ENCODE measurements at places on chromosomes 5 and 9.

DNA sequence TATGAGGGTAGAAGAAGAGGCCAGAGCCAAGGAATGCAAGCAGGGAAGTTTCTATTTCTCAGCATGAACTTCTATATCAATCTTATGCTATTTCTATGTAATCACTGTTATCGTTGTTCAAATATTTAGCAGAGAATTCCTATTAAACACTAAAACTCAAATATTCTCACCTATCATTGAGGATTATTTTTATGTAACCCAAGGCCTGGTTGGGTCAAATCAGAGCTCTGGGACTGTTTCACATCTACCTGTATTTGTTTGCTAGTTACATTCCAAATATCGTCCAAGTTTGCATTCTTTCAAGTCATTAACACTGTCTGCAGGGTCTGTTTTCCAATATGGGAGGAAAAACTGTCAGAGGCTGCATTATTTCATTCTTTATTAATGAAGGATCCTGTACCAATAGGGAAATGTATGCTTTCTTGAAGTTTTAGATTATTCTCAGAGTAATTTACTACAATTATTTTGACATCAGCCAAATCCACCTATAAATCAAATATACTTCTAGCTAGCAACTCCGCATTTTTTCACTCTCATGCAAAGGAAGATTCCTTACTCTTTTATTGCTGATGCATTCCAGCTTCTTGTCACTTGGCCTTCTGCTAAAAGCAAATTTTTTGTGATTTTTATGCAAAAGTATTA lies 52.2 kb downstream of the LURAP1L start:
- no peak for DNase-seq

- DNase-seq = no peak
Measured at GRCh38 chr9:117021906-117022305, 334.8 kb downstream of the TRIM32 start.

DNA sequence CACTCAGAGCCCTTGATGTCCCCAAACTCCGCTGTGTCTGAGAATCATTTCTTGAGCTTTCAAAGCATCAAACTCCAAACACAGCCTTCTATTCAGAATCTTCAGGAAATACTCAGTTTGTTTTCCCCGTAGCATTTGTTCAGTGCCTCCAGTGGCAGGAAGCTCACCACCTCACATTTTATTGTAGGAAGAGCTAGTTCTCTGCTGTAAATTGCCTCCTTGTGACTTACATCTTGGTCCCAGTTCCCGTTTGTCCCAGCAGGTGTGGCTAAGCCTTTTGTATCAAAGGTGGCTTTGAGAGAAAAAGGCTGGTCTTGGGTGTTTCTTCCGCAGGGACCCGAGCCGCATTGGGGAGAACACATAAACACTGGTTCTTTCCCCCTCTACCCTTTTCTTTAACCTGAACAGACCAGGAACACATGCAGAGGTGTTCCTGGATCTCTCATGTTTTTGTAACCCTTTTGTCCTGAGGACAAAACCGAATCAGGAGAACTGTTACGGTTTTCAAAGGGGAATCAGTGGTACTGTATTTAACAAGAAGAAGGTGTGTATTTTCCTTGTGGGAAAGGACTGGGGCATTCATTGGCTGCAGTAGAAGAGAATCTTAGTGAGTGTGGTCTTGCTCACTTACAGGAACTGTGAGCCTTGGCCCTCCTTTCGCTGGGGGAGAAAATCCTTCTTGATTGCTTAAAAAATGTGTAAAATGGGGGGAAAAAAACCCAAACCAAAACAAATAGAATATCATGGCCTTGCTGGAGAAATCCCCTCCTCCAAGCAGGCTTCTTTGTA lies 1.9 kb downstream of the OSMR start:
- no peak for DNase-seq

GRCh38 chr9:8533681-8534080 lies 734.1 kb upstream of the DMAC1 start:
- no peak for DNase-seq

- DNase-seq = no peak
Measured at GRCh38 chr5:136666970-136667620, 301.8 kb upstream of the TRPC7 start.

DNA sequence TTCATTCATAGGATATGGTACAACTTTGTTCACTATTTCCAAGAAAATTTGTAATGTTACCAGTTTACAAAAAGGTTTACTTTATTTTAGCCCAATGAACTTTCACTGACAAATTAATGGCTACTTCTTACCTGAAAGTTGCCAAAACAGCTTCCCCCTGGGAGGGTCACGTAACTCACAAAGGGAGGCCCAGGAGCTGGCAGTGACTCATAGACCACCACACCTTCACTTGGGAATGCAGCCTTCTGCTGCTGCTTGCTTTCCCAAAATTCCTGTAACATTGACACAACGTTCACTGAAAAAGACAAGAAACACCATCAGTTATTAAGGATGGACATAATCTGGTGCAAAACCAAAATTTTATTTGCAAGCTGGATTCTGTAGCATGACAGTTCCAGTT lies 18.1 kb downstream of the LIX1 start:
- no peak for DNase-seq

DNA sequence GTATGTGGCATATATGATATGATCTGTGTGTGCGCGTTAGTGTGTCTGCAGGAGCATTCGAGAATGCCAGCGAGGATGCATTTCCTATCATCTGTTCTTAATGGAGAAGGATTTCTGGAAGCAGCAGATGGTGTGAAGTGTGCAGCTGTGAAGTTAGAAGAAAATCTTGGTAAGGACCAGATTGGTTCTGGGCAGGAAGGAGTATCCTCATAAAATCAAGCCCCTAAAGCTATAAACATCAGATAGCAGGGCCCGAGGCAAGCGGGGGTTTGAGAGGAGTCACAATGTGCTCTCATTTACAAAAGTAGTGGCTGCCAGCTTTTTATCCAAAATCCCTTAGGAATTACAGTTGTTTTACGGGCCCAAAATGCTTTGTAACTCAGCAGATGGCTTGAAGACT lies 40.0 kb downstream of the DAPK1 start:
- no peak for DNase-seq

GRCh38 chr9:99335280-99335679 lies 113.2 kb downstream of the SEC61B start:
- DNase-seq = no peak

DNA sequence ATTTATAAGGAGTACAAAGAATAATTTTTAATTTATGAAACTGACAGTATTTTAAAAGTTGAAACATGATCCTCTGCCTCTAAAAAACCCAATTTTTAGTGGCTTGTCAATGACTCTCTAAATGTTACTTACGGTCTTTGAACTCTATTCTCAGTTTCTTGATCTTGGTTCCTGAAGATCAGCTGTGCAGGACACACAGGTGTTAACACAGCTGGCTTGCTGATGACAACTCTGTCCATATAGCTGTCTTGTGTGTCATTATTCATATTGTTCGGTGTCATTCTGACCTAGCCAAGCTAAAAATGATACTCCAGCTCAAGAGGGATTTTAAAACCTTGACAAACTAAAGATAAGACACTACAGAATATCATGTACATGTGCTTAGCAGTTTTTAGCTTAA lies 314.5 kb downstream of the CCDC171 start:
- DNase-seq = no peak

- DNase-seq = no peak
Measured at GRCh38 chr9:1460143-1460769, 410.1 kb downstream of the DMRT2 start.

DNA sequence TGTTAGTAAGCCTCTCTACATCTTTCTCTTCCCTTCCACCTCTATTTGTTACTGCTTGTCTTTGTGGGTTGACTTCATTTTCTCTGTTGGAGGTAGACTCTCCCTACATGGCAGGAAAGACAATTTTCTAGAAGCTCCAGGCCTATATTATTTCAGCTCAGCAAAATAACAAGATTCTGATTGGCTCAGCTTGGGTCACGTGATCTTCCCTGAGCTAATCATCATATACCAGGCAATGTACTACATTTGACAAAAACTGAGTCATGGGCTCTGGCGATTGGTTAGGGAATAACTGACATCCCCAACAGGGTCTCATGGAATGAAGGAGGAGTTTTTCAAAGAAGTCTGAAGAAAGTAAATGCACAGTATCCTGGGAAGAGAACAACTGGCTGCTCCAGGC lies 65.6 kb upstream of the NR3C1 start:
- DNase-seq = no peak

DNA sequence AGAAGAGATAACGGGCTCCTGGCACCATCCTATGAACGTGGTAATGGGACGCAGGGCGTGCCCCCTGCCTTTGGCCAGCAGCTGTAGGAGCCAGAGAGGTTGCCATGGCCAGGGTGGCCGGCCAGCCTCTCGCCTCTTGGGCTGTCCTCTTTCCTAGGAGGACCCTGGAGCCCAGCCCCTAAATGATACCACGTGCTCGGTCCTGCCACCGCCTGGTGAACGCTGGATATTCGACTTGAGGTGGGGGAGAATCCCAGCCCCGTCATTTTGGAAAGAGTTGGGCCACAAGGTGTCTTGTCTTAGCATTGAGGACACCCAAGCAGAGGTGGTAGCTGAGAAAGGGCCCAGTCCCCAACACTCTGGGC lies 391 bp upstream of the NRG2 start:
- DNase-seq = no peak

- DNase-seq = no peak
Measured at GRCh38 chr5:74028406-74028805, 402.4 kb downstream of the ARHGEF28 start.
